ENCODE measurements at places on chromosomes 1 and 21.
A peak's percentile ranks its signal among the peaks of the same experiment; 100 is the strongest.

GRCh38 chr1:77899647-77900320 lies 11.4 kb downstream of the NEXN start:
- DNase-seq, result no peak

- no peak for DNase-seq
These were observed 49.3 kb downstream of the LPGAT1 start for GRCh38 chr1:211781260-211781659.

DNA sequence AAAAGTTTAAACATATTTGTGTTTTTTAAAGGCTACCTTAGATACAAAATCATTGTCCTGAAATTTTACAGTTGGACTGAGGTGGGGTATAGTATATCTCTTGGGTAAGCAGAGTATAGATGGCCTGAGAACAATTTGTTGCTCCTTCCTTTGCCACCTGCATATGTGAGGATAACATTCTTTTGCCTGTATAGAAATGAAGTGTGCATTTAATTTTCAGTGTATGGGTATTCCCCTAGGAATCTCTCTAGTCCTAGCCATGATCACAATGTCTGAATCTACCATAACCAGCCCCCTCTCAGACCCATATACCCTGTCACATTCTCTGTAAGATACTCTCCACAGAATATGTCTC lies 1.9 kb upstream of the FCGR2A start:
- no peak for DNase-seq

GRCh38 chr1:198730952-198731351 lies 92.1 kb downstream of the PTPRC start:
- DNase-seq, result no peak

GRCh38 chr1:4710592-4711415 lies 56.4 kb downstream of the AJAP1 start:
- DNase-seq, result no peak

- no peak for DNase-seq
These were observed 20.4 kb upstream of the SLAMF9 start for GRCh38 chr1:159974350-159974965.

- DNase-seq, result no peak
These were observed 3.9 kb upstream of the PALMD start for GRCh38 chr1:99642053-99642452.

GRCh38 chr1:31712068-31712467 lies 8.3 kb upstream of the COL16A1 start:
- DNase-seq, result no peak

GRCh38 chr1:224696891-224697765 lies 81.0 kb downstream of the CNIH3 start:
- DNase-seq, result no peak

DNA sequence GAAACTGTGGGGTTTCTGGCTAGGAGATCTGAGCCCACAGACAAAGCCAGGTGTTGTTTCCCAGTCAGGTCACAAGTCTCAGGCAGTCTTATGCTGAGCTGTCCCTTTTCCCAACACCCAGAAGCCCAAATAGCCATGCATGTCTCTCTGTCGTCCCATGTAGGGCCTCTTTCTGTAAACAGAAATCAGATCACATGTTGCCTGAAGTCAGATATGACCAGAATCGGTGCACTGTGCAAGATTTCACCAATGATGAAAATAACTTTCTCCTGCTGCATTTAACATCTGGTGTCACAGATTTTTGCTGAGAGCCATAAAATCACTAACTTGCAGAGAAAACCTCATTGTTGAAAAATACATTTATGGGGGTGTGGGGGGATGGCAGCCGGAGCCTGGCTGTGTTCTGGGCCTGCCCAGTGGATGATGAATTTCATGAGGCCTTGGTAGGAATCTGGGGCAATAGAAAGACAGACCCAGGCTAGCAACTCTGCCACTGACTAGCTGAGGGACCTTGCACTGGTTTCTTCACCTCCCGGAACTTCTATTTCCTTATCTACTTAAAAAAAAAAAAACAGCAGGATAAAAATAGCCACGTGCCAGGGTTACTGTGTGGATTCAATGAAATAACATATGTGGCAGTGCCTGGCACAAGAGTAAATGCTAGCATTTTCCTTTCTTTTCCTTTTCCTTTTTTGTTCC lies 158.8 kb upstream of the NFIA start:
- no peak for DNase-seq

DNA sequence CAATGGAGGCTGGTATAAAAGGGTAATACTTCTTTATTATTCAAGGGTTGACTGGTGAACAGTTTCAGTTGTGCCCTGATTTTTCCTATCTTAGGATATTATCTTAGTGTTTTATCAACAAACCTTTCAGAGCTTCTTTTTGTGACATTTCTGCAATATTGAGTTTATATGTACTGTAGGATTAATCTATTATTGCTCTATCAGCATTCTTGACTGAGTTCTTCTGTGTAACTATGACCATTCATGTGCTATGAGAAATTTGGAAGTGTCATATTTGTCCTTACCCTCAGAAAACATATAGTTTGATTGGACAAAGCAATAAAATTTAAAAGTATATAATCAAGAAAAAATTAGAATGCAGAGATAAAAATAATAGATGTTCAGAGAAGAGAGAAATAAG lies 25.5 kb upstream of the MRPS6 start:
- DNase-seq, result no peak

- DNase-seq, result no peak
These were observed 403.7 kb upstream of the B3GALT2 start for GRCh38 chr1:193590102-193590501.

DNA sequence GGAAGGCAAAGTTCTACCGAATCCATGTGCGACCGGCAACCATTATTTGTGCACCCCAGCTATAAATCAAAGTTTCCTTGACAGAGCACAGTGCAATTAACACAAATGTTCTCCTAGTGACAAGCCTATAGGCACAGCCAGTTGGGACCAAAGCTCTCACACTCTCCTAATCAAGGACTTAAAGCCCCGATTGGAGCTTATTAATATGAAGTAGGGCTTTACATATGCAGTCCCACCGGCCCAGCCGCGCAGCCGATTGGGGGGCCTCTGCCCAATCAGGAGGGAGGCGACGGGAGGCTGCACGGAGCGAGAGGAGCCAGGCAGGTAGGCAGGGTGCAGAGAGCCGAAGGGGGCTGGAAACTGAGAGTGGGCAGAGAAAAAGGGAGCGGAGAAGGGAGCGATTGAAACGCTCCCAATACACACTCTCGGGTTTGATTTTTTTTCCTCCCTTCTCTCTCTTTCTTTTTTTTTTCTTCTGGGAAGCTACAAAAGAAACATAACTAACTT lies at the start of gene ESRRG:
TSS of gene ESRRG (minus strand) at position 156 of the 507 bp plus-strand sequence. CDS start at position 26, 130 bp downstream.
- DNase-seq, result no peak

DNA sequence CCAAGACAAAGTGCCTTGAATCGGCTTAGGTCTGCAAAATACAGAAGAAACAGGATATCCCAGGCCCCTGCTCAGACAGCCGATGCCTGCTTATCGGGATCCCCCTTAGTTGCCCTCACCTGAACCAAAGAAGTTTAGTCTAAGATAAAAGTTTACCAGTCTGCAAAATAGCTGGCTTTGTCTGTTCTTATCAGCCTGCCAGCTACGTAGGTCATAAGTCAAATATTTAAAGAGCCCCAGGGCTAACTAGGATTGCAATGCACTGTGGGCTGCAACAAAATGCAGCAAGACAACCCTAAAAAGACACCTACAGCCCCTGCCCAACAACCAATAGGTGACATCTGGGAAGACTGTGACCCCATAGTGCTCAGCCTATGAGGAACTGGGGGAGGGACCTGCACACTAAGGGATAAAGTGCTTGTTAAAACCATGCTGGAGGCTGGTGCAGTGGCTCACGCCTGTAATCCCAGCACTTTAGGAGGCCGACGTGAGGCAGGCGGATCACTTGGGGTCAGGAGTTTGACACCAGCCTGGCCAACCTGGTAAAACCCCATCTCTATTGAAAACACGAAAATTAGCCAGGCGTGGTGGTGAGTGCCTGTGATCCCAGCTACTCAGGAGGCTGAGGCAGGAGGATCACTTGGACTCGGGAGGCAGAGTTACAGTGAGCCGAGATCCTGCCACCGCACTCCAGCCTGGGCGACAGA lies 27.4 kb downstream of the LRRC3 start:
- no peak for DNase-seq

GRCh38 chr1:207673399-207673798 lies 28.5 kb downstream of the CR1L start:
- no peak for DNase-seq

DNA sequence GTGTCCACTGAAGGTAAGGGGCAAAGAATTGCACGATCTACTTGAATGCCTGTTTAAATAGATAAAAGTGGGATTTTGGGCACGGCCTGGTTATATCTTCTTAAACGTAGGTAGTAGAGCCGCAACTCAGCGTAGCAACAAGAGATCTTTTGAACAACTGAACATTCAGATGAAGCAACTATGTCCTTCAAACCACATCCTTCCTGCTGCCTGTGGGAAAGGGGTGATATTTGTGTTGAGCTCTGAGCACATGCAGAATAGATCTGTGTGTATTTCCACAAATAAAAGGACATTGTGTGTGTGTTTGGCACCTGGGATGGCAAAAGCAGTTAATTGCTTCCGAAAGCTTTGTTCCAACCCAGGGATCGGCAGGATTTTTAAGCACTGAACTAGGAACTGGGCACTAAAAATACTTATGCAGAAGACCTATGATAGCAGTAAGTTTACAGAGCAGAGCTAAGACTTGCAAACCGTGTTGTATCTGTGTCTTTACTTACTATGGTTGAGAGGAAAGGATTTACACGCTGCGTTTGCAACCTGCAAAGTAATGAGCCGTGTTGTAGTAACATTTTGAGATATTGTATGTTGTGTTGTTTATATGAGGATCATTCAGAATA lies 333.4 kb downstream of the CHRM3 start:
- no peak for DNase-seq

DNA sequence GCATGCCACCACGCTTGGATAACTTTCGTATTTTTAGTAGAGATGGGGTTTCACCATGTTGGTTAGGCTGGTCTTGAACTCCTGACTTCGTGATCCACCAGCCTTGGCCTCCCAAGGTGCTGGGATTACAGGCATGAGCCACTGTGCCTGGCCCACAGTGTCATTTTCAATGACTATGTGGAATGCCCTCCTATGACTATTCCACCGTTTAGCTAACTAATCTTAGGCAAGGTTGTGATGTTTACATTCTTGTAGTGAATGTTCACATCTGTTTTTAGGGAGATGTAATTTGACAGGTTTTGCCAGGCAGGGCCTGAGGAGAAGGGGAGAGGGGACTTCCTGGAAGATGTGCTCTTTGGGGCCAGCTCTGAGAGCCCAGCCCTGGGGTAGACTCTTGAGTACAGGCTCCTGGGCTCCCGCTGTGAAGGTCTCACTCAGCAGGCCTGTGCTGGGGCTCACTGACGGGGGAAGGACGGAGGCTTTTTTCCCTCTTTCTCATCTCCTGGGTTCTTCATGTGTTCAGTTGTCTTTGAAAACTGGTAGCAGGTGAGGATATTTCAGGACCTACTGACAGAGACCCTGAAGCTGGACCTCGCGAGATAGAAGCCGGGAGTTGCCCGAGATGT lies 13.2 kb downstream of the COQ8A start:
- no peak for DNase-seq

DNA sequence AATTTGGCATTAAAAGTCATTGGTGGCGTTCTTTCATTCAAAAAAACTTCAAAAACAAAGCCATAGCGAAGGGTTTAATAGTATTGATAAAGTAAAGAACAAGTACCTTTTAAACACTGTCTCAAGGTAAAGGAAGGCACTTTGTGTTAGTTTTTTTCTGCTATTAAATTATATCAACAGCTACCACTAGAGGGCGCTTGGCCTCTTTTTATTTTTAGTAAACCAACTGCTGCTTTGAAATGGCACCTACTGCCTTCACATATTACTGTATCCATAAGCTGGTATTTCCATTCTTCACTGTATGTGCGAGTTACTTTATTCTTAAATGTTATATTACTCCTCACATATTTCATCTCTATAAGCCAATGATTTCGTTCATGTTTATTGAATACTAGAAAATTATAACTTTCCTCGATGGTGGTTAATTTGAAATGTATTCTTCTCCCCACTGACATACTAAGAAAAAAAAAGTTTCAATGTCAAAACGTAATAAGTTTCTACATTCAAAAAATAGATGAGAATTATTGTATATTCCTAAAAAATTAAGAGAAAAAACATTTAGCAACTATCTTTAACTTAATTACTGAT lies 125.7 kb upstream of the CXADR start:
- peak; percentile 68 for DNase-seq

GRCh38 chr1:21242846-21243245 lies 47.4 kb downstream of the ECE1 start:
- no peak for DNase-seq

- no peak for DNase-seq
These were observed 16.1 kb downstream of the DHCR24 start for GRCh38 chr1:54870869-54871268.

- DNase-seq, result no peak
These were observed 34.5 kb downstream of the TMPRSS15 start for GRCh38 chr21:18369115-18369514.

- DNase-seq, result no peak
These were observed 31.4 kb downstream of the CTH start for GRCh38 chr1:70442490-70442889.
